ENCODE measurements at places on chromosomes 12 and 14.

DNA sequence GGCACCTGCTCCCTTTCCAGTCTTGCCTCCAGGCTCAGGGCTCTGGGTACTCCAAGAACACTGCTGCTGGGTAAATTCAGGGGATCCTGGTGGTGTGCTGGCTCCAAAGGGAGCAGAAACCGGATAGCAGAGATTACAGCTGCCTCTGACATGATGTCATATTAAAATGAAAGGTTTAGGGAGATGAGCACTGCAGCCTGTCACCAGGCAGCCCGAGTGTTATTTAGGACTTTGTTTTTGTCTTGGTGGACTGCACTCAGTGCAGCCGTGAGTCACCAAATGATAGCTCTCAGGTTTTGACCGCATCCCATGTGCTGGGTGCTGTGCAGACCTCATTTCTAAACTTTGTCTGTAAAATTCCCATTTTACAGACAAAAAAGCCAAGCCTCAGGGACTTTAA lies 266.0 kb upstream of the CRY1 start:
- DNase-seq = no peak

DNA sequence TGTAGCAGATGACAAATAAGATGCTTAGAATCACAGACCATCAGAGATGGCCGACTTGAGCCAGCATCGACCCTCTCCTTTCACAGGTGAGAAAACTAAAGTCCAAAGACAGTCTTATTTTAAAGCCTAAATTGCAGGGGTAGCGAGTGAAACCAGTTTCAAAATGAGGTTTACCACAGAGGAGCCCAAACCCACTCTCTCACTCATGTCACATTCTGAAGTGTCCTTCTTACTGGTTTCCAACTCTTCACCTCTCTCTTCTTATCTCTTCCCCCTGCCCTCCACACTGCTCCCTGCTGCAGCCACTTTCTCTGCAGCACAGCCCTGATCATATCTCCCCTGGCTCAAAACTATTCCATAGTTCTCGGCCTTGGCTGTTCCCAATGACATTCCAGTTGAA lies 57.0 kb upstream of the NID2 start:
- no peak for DNase-seq

- DNase-seq = no peak
Observed at GRCh38 chr12:114141921-114142564, 175.9 kb upstream of the RBM19 start.

DNA sequence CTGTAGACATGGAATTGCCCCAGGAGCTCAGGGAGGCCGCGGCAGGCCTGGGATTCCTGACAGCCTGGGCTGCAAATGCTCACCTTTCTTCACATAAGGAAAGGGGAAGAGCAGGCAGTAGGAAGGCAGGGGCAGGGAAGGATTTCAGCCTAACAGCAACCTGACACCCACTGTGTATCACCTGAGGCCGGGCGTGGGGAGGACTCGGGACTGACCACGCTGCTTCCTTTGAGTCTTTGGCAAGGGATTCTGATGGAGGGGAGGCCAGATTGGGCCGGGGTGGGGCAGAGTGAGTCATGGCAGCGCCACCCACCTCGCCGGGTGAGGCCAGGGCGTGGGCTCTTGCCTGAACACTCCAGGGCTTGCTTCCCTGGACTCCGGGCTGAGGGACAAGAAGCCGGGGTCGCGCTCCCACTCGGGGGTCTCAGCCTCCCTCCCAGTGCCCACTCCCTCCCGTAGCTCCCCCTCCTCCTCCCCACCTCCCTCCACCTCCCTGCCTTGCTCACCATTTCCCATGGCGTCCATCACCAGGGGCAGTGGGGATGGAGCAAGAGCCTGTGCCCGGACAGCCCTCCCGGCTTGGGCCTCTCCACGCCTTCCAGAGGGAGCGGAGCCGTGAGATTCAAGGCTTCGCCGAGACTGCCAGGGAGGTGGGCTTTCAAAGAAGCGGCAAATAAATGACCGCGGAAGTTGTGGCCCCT lies 247.9 kb upstream of the RTL1 start:
- no peak for DNase-seq

- no peak for DNase-seq
Observed at GRCh38 chr12:60387356-60387755, 791.5 kb downstream of the SLC16A7 start.

- no peak for DNase-seq
Observed at GRCh38 chr14:80493620-80494019, 282.3 kb upstream of the DIO2 start.

GRCh38 chr12:80490329-80490728 lies 46.3 kb downstream of the PTPRQ start:
- DNase-seq = no peak

DNA sequence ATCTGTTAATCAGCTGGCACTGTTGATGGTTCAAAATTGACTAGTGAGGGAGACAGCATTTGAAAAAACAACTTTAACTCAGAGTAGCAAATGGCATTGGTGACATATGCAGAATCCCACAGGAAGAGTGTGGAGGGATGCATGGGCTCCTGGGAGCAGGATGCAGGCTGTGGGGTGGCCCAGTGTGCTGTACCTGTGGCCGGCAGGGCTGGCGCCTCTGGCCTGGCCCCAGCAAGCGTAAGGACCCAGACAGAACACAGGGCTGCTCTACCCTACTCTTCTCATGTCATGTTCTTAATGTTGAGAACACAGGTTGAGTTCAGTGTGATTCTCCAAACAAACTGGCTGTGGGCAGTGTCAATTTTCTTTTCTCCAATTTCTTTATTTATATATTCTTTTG lies 33.4 kb downstream of the DDX51 start:
- DNase-seq = no peak

Measured in HFF-Myc (cell line).